Effector CD4-positive, alpha-beta T cell (primary cell): ENCODE measurements at places on chromosomes 16 and 17.

- DNase-seq = no peak
These were observed 178.3 kb downstream of the PMP22 start for GRCh38 chr17:15086776-15087295.

DNA sequence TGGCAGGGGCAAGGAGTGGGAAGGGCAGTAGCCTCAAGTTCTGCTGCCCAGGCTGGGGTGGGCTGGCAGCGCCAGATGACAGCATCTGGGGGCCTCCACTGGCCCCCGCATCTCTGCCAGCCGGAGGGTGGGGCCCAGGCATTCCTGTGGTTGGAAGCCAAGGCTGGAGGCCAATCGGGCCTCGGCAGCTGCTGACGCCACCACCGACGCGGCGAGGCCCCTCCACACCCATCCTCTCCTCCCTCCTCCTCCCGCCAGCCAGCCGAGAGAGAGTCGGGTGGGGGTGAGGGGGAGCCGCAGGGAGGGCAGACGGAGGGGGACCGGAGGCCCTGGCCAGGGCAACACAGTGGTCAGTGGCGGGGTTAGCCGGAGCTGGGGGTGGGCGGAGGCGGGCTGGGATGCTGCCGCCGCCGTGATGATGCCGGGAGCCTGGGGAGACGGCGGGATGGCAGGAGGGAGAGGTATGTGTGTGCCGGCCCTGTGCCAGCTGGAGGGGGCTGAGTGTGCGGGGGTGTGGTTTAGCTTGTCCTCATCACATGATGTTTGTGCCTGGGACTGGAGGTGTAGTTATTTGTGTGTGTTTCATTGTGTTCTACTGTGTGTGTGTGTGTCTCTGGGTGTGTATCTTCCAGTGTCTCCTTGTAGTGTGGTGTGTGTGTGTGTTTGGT lies 36.6 kb downstream of the ARHGAP23 start:
- DNase-seq = no peak

- no peak for DNase-seq
These were observed 5.3 kb upstream of the FOXN1 start for GRCh38 chr17:28500712-28501379.

- DNase-seq = no peak
These were observed 188.3 kb downstream of the ZFHX3 start for GRCh38 chr16:72859581-72859980.

DNA sequence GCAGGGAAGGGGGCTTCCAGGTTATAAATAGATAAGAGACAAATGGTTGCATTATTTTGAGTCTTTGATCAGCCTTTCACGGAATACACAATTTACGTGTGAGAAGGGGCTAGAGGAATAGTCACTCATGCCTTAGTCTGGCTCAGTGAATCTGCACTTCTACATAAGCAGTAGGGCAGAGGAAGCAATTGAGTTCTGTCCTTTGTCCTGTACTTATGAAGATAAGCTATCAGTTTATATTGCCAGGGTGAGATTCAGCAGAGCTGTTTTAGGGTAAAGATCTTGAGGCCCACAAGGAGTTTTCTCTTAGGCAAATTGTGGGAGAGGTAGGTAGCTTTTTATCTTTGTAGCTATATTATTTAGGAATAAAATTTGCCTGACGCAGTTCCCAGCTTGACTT lies 33.3 kb downstream of the TOM1L1 start:
- no peak for DNase-seq

GRCh38 chr17:16329519-16330271 lies 23.6 kb downstream of the CENPV start:
- no peak for DNase-seq

DNA sequence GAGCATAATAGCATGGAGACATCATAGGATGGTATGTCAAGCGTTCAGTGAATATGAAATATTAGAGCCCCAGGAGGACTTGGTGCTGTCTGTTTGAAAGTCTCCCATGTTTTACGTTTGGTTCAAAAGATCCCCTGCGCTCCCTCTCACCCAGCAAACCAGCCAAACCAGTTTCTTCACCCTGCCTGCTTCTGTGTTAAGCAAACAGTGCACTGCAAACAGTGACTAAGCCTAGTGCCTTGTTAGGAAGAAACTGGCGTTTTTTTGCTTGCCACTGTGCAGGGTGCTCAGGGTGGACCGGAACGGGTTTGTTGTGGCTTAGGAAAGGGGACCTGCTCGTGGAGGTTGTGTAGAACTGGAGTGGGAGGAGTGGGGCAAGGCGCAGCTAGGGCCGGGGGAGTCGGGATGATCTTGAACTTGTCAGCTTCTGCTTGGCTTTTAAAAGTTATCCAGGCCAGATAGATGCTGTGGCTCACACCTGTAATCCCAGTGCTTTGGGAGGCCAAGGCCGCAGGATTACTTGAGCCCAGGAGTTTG lies 7.7 kb downstream of the CDH1 start:
- no peak for DNase-seq

- DNase-seq = no peak
These were observed 18.0 kb upstream of the JPH3 start for GRCh38 chr16:87584271-87584670.

DNA sequence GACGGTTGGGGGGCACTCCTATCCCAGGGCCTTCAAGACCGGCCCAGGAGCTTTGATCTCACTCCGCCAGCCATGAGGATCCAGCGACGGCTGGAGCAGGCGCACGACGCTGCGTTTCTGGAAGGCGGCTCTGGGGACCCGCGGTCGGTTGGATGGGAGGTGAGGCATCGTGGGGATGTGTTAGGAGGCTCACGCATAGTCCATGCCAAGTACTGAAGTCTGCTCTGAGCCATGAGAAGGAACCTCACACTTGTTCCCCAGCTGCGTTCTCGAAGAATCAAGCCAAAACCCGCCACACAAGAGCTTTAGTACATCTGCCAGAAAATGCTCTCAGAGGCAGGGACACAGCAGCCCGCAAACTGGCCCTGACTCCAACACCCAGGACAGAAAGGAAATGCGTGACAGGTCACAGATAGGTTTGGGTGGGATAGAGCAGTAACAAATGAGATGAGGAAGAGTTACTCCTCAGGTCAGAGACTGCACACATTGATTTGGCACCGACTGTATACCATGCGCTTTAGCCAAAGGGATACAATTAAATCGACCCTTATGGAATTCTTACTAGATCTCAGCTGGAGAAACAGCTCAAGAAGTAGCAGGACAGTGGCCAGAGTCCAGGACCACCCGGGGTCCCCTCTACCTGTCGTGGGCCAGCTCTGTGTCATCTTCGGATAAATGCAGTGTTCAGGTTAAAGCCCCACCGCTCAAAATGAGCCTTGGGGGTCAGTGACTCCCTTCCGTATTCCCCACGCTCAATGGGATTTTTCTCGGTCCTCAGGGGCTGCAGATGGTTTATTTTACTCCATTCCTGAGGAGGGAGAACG lies 6.7 kb upstream of the GSG1L start:
- DNase-seq = no peak

DNA sequence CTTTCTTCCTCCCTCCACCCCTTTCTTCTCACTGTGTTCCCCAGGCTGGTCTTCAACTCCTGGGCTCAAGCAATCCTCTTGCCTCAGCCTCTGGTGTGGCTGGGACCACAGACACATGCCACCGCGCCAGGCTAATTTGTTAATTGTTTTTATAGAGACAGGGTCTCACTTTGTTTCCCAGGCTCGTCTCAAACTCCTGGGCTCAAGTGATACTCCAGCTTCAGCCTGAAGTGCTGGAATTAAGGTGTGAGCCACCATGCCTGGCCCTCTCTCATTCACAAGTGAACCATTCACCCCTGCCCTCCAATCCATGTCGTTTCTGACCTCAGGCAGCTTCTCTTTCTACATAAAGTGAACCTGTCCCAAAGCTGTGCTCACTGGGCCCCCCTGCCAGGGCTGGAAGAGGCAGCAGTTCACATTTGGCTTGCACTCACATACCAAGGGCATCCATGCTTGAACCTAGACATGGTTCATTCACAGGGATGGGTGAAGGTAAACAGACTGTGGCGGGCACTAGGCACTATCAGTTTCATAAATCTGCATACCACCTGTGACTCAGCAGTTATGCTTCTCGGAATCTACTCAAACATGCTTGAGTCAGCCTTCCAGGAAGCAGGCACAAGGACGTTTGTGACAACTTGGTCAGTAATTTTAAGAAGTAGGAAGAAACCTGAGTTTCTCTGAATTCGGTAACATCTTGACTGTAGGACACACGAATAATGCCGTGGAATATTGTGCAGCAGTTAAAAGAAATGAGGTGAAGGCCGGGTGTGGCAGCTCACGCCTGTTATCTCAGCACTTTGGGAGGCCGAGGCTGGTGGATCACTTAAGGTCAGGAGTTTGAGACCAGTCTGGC lies 6.0 kb upstream of the RNF213 start:
- peak; percentile 35 for DNase-seq

DNA sequence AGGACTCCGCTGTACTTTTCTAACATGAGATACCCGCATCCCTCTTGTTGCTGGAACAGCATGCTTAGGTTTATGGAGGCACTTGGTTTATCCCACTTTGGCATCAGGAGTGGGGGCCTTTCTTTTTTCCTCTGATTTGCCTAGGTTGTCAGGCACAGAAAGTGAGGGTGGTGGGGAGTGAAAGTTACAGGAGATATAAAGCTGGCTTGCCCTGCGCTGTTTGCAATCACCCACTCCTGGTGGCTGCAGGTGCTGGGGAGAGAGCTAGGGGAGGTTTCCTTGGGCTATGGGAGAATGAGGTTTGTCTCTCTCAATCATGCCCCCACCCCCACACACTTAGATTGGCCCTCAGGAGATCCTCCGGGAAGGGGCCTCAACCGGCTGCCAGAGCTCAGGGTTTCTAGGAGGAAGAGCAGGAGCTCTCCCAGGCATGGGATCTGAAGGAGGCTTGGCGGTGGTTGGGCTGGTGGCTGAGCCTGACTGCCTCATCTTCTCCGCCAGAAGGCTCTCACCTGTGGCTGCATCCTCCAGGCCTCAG lies 1.4 kb downstream of the WSCD1 start:
- no peak for DNase-seq

DNA sequence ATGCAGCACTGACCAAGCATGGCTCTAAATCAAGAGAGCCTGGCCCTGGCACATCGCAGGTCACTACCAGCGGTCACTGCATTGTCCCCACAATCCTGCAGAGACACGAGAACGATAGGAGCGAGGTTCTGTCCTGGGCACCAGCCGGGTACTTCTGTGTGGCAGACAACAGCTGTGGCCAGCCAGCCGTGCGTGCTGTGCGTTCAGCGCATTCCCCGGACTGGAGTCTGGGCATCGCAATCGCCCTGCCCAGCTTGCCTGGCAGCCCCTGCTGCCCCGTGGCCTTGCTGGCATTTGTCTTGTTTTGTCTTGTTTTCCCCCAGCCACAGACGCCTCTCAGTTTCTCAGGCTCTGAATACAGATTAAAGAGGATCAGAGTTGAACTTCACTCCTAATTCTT lies 33.9 kb downstream of the COTL1 start:
- DNase-seq = no peak
